ENCODE measurements at places on chromosomes 1 and 21. TPM values are rescaled to one million over a fixed set of nuclear protein-coding genes. Genes with fewer than 3 reads are reported as not detected.

GRCh38 chr21:32437729-32438128 lies 25.2 kb downstream of the EVA1C start:
- no peak for DNase-seq

- no peak for DNase-seq
These were observed 86.6 kb downstream of the PTBP2 start for GRCh38 chr1:96808191-96808590.

DNA sequence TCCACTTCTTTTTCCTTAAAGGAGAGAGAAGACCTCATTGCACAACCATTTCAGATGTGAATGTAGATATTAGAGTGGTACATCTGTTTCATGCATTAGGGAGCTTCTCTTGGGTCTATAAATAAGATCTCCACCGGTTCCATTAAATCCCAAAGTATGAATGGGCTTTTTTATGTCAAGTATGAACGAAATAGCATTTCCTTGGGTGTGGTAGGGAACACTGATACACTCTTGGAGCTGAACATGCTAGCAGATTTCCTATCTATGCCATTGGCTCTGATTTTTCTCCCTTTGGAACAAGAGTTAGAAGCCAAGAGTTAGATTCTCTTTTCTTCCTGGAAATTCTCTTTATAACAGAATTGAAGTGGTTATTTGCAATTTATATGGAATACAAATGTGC lies 245.6 kb upstream of the ADAMTS5 start:
- DNase-seq, result no peak

DNA sequence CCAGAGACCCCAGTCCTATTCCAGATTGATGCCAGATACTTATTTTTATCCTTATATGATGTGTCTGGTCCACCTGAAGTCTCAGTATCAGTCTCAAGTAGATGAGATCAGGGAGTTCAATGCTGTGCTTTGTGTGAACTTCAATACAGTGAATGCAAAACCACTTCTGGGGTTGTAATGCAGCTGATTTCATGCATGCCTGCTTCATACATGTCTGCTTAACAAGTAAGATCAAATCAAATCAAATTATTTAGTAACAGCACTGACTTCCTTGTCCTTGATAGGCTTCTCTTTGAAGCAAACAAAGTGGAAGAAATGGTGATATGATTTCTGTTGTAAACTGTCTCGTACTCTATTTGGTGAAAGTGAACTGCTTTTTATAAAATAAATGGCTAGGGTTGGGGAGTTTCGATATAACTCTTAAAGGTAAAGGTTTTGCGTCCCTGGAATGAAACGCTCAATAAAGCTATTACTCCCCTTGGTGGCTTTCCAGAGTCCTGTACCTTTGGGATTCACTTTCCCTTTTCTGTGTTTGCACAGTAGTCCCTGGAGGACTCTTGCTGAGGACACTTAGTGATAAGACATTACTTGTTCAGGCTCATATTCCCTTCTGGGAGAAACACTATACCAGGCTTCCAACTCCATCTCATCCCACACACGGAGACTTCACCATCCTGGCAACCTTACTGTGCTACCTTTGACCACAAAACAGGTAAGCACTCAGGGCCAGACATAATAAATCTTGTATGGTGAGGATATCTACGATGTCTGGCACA lies 59.3 kb downstream of the FH start:
- DNase-seq, result no peak

- DNase-seq, result no peak
These were observed 5.1 kb upstream of the DCAF8 start for GRCh38 chr1:160267284-160267991.

DNA sequence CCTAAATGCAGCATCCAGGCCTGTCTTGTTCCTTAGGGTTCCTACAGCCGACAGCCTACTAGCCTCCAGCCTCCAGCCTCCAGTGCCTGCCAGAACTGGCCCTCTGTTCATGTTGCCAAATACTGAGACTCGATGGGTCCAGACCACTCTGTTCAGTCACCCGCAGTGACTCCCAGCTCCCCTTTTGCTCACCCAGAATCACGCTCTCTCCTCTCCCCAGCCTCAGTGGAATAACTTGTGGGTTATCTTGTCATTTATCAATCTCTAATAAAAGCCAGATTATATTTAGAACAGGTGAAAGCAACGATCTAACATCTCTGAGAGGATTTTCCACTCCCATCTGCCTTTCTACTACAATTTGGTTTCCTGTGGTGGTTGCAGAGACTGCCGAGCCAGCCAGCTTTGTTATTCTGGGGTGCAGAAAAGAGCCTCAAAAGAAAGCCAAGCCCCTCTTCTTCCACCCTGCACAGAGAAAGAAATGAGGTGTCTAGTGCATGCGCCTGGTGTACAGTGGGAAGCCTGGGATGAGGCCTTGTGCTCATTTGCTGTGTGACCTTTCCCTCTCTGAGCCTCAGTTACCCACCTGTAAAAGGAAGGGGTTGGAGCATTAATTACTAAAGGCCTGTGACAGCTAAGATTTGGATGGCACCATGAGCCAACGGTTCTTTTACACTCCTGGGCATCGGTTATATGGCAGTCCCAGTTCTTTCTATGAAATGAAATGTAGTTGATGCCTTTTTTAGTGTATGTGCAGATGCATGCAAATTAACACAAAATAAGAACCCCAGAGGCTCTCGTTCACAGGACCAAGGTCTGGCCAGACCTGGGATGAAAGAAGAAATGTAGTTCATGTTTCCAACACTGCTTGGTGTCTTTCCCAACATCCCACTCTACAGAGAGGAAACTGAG lies 42.9 kb upstream of the ID3 start:
- DNase-seq, result no peak

GRCh38 chr1:22169816-22170215 lies 26.9 kb upstream of the WNT4 start:
- no peak for DNase-seq

DNA sequence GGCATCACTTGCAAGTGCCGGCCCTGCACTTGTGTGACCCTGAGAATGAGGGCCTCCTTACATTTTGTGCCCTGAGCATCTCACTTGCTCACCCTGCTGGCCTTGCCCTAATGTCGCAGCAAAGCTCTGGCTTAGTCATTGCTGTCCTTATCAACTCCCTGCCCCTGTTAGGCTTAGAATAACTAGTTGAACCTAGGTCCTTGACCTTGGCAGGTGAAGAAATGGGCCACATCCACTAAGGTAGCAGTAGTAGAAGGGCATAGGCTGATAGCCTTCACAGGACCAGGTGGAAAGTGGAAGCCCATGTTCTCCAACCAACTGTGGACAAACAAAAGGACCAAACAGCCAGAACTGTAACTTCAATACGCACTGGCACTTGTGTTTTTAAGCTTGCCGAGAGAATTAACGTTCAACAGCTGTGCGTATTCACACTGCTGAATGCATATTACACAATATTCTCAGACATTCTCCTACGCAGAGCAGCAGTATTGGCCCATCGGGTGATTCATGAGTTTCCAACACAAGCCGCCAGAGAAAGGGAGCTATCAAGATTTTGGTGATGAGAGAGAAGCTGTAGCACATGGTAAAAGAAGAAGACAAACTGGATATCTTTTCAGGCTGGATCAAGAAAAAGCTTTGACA lies 27.7 kb upstream of the PTGFRN start:
- DNase-seq, result no peak

ANGPTL3 gene
- not detected for total RNA-seq
